ENCODE measurements at places on chromosomes 13 and 19.

- H3K4me1 ChIP-seq, result peaks cover 16% of the 10 kb centered on the region
- no peaks in the 10 kb centered on the region for H3K36me3 ChIP-seq
- no peak overlapping the region for H3K27ac ChIP-seq
- no peak overlapping the region for H3K4me3 ChIP-seq
- DNase-seq, result no peak
These were observed 3.2 kb upstream of the PDE4C start for GRCh38 chr19:18229474-18229873.

GRCh38 chr13:107252021-107252420, 684.1 kb upstream of the ARGLU1 start:
- no peak overlapping the region for H3K4me3 ChIP-seq
- H3K4me1 ChIP-seq, result no peaks in the 10 kb centered on the region
- H3K27me3 ChIP-seq, result no peaks in the 10 kb centered on the region
- H3K36me3 ChIP-seq, result no peaks in the 10 kb centered on the region

DNA sequence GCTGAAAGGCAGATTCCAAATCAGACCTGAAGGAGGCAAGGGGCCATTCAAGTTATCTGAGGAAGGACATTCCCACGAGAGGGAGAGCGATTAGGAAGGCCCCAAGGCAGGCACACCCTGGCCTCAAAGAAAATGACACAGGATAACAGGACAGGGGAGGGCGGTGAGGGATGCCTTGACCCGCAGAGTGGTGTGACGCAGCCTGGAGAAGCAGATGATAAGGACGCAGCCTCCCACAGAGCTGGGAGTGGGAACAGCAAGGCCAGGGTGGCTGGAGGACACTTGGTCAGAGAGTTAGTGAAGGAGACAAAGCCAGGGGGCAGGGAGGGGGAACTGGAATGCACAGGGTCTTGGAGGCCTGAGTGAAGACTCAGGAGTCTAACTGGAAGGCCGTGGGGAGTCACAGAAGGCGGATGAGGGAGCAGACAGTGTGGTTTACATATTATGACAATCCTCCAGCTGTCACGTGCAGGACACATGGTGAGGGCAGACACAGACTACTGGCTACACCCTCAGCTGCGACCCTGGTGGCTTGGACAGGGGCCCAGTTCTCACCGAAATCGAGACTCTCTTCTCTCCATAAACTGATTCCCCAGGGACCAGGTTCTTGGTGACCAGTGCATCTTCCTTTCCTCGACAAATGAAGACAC, 5.8 kb upstream of the DYRK1B start:
- H3K4me3 ChIP-seq, result no peak overlapping the region
- H3K36me3 ChIP-seq, result peaks cover 58% of the 10 kb centered on the region
- H3K4me1 ChIP-seq, result peaks cover 35% of the 10 kb centered on the region
- H3K27me3 ChIP-seq, result no peaks in the 10 kb centered on the region

- no peaks in the 10 kb centered on the region for H3K4me1 ChIP-seq
- no peak overlapping the region for H3K27ac ChIP-seq
- H3K36me3 ChIP-seq, result no peaks in the 10 kb centered on the region
- H3K27me3 ChIP-seq, result peaks cover 5% of the 10 kb centered on the region
- no peak for DNase-seq
These were observed 6.4 kb downstream of the NFIX start for GRCh38 chr19:13001502-13002165.

- H3K4me3 ChIP-seq, result peak within 1 kb of the TSS; percentile 86
- peak; percentile 96 for DNase-seq
- no peaks in the 10 kb centered on the region for H3K27me3 ChIP-seq
- H3K4me1 ChIP-seq, result peaks cover 43% of the 10 kb centered on the region
These were observed at the start of gene VASP for GRCh38 chr19:45506989-45507871. Gene VASP, plus strand, starts transcription at chr19:45507479. Its CDS starts 293 bp downstream, at chr19:45507772.
